ENCODE measurements at places on chromosomes 6 and 20.

DNA sequence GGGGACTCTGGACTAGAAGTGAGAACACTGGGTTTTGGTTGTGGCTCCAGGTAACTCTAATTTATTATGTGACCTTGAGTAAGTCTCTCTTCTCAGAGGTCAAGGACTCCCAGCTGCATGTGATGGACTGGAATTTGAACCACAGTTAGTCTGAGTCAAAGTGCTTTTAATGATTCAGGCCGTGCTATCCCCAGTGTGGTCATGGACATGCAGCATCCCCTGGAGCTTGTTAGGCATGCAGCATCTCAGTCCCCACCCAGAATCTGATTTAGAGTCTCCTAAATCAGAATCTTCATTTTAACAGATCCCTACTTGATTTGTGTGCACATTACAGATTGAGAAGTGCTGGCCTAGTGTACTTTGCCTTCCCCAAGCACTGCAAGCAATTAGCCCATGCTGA, 74.2 kb downstream of the TOX2 start:
- peaks cover 8% of the 10 kb centered on the region for H3K4me1 ChIP-seq
- H3K4me3 ChIP-seq, result no peak overlapping the region
- H3K27ac ChIP-seq, result no peak overlapping the region
- peak; percentile 55 for DNase-seq

DNA sequence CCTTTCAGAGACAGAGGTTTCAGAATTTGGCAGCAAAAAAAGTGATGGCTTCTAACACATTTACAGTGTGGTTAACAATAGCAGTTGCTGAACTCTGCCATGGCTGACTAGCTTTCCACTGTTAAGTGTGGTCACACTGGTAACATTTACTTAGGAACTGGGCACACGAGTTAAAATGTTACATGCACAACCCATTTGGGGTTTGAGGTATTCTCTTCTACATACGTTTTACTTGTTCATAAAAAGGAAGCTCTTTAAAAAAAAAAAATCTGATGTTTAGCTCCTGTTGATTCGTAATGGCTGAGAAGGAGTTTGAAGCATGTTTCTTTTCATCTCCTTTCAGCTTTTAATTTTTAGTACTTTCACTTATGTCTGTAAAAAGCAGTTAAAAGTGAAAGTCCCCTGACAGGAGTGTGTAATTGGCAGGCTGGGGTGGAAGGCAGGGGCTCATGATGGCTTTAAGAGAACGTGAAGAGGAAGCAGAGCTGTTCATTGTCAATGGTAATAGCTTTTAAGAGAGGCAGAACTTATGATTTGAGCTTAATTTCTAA, 245.9 kb downstream of the FARS2 start:
- H3K27ac ChIP-seq, result no peak overlapping the region
- no peak for DNase-seq
- no peaks in the 10 kb centered on the region for H3K36me3 ChIP-seq
- H3K4me3 ChIP-seq, result no peak overlapping the region

DNA sequence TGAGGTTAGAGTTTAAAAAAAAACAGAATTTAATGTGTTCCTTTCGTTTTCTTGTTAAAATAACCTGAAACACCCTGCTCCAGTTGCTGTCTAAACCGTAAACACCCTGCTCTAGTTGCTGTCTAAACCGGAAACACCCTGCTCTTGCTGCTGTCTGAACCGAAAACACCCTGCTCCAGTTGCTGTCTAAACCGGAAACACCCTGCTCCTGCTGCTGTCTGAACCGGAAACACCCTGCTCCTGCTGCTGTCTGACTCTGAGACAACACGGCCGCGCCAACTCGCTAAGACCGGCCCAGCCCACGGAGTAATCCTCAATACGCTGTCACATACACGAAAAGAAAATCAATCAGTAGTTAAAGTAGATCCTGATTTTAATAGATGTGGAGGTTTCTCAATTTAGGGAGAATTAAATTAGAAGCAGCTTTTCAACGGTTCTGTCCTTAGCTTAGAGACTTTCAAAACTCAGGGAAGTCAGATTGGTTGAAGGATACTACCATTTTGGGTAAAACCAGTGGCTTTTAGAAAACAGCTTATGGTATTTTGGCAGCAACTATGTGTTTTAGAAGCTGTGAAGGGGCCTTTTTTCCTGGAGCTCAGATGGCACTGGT, 98.3 kb downstream of the RAMACL start:
- no peaks in the 10 kb centered on the region for H3K4me1 ChIP-seq
- peaks cover 68% of the 10 kb centered on the region for H3K36me3 ChIP-seq

DNA sequence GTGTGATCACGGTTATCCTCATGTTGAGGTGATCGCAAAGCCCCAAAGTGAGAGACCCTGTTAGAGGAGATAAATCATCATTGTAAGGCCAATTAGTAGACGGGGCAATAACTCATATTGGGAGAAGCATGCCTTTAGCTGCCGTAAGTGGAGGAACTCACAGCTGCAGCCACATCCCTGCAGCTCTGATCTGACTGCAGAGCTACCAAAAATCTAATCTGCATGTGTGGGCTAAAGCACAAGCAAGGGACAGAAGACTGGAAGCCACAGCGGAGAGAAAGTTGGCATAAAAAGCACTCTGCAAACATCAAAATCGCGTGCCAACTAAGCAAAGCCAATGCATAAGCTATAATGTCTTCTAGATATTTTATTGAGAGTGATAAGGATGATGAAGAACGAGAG, 79.8 kb downstream of the TBC1D7 start:
- H3K27ac ChIP-seq, result no peak overlapping the region
- no peaks in the 10 kb centered on the region for H3K36me3 ChIP-seq
- no peak overlapping the region for H3K4me3 ChIP-seq
- no peaks in the 10 kb centered on the region for H3K27me3 ChIP-seq
- H3K4me1 ChIP-seq, result peaks cover 5% of the 10 kb centered on the region

DNA sequence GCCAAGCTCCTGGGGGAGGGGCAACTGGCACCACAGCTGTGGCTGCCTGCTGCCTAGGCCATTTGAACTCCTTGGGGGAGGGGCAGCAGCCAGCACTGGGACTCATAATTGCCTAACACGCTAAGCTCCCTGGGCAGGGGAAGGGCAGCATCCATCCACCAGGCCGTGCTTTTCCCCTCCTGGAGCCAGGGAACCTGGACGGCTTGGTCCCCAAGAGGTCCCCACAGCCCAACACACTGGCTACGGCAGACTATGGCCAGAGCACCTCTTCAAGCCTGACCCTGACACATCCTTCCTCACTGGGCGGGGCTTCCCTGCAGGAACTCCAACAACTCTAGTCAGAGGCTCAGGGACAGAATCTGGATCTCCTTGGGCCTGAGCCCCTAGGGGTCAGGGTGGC, 269.4 kb downstream of the RNF144B start:
- H3K27ac ChIP-seq, result no peak overlapping the region
- H3K36me3 ChIP-seq, result no peaks in the 10 kb centered on the region

All from IMR-90 (cell line).